ENCODE measurements at places on chromosomes 16 and 17. TPM values are rescaled to one million over a fixed set of nuclear protein-coding genes. Genes with fewer than 3 reads are reported as not detected.

- DNase-seq: peak; percentile 31
These were observed 39.2 kb downstream of the GNA13 start for GRCh38 chr17:65017207-65017774.

- DNase-seq: no peak
These were observed 2.1 kb upstream of the CD300E start for GRCh38 chr17:74625661-74626060.

DNA sequence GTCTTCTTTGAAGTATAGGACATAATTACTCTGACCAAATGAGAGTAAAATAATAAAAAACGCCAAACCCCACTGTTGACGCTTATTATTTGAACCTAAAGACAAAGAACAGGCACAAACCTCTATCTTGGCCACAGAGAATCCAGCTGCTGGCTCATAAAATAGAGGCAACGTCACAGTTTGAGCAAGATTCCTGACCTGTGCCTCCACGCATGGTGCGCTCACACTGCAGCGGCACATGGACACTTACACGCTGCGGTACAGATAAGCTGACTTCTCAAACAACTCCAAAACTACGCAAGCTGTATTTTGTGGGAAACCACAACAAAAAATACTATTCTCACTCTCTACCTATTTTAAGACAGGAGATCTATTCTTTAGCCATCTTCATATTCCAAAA is 38.8 kb upstream of the TRAP1 start:
- no peak for DNase-seq

- DNase-seq: no peak
These were observed 11.7 kb upstream of the TAOK1 start for GRCh38 chr17:29378500-29378899.

GRCh38 chr16:16021646-16021987 is 72.2 kb downstream of the ABCC1 start:
- DNase-seq: no peak

DNA sequence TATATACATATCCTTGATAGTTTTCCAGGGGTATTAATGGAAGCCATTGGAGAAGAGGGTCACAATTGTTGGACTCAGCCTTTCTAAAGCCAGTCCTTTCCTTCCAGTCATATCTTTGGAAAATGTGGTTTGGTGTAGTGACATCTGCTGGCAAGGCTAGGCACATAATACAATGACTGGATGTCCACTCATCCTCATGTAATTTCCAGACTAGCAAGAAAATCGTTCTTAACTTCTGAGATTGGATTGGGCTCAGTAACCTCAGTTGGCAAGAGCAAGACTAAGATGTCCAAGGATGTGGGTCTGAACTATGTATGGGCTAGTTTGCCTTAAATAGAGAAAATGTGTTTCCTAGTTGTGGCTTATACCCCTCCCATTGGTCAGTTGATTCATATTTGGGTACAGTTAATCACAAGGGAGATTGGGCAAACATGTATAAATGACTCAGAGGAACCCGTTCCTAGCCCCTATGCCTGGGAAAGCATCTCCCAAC is 8.7 kb upstream of the KAT7 start:
- peak; percentile 15 for DNase-seq

GRCh38 chr17:57622683-57623433 is 122.2 kb downstream of the CCDC182 start:
- no peak for DNase-seq

- no peak for DNase-seq
These were observed 2.8 kb upstream of the MEAK7 start for GRCh38 chr16:84507011-84507982.

DNA sequence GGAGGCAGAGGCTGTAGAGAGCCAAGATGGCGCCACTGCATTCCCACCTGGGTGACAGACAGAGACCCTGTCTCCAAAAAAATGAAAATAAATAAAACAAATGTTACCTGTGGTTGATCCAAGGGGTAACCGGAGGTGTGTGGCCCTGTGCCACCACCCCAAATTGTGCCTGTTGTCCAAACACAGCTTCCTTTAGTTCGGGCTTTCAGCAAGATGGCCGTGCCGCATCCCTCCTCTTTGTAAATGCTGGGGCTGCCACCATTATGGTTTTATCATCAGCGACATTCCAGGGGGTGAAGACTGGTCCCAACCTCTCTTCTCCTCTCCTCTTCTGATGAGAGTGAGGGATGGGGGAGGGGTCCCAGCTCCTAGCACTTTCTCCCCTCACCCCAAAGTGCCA is at the start of gene C16orf92:
Gene C16orf92, plus strand, starts transcription at position 312 of the 400 bp plus-strand sequence. CDS start 143 bp downstream, outside the sequence.
- DNase-seq: no peak

DNA sequence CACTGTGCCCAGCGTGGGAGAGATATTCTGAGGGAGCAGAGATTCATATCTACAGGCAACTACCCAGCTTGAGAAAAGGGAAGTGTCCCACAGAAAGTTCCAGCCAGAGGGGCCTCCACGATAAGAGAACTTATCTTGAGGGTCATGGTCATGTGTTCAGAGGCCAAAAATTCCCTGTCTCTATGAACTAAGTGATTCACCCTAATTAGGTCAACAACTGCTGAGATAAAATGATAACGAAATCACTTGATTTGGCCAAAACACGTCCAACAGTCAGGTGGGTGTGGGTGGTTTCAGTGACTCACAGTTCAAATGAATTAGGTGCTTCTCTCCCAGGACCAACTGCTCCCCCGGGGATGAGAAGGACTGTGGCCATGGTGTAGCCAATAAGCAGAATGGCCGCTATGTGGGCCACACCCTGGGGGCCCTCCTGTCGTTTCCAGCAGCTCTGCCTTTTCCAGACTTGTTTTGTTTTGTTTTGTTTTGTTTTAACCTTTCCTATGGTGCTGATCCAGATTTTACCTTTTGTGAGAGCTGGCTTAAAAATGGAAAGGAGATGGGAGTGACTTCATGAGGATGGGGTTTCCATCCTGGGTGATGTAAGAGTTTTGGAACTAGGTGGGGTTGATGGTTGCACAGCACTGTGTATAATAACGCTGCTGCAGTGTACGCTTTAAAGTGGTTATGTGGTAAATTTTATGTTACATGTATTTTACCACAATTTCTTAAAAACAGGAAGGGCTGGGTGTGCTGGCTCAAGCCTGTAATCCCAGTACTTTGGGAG is 8.7 kb downstream of the DNAI2 start:
- DNase-seq: no peak

- no peak for DNase-seq
These were observed 20.4 kb upstream of the SYT17 start for GRCh38 chr16:19147627-19148026.

DNA sequence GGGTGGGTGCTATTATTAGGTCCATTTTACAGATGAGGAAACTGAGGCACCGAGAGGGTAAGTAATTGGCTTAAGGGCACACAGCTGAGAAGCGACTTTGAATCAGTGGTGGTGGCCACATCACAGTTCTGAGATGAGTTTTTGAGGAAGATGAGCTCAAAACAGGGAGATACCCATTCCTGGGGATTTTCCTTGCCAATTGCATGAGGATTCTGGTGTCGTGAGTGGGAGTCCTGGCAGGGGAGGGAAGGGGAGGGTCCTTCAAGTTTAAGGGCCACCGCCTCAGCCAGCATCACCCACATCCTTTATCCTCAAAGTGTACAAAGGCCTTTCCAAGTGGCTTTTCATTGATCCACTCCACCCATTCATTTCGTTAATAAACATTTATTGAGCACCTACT is 45.3 kb downstream of the IL21R start:
- DNase-seq: no peak

DNA sequence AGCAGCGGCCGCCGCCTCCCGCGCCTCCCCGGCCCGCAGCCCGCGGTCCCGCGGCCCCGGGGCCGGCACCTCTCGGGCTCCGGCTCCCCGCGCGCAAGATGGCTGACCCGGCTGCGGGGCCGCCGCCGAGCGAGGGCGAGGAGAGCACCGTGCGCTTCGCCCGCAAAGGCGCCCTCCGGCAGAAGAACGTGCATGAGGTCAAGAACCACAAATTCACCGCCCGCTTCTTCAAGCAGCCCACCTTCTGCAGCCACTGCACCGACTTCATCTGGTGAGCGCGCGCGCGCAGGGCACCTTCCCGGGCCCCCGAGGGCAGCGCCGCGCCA is 258 bp downstream of the PRKCB start:
- no peak for DNase-seq

DNA sequence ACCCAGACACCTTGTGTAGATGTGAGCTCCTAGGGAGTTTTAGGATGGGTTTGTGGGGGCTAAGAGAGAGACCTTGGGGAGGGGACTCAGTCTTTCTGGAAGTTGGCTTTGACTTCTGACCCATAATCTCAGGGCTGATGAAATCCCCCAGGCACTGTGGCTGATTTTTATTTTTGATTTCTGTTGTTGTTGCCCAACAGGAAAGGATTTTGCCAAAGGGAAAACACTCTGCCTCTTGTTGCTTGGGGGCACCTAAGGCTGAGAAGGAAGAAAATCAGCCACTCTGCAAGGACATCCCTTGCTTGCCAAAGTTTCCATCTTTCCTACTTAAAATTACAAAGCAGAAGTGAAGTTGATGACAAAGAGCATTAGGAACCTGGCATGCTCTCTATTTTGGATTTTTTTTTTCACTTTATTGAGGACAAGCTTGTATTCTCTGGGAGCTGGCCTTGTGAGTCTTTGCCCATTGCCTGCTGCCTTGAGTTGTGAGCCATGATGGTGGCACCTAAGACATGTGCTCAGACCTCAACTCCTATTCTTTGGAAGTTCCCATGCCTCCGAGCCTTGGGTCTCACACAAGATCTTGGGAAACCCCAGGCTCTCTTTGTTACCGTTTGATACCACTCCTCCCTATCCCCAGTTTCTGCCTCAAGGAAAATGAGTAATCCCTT is 3.2 kb upstream of the C1QTNF1 start:
- no peak for DNase-seq

GRCh38 chr17:82232322-82232820 is 3.5 kb downstream of the SLC16A3 start:
- no peak for DNase-seq

GRCh38 chr16:47204736-47205504 is 61.2 kb upstream of the NETO2 start:
- DNase-seq: peak; percentile 3

DNA sequence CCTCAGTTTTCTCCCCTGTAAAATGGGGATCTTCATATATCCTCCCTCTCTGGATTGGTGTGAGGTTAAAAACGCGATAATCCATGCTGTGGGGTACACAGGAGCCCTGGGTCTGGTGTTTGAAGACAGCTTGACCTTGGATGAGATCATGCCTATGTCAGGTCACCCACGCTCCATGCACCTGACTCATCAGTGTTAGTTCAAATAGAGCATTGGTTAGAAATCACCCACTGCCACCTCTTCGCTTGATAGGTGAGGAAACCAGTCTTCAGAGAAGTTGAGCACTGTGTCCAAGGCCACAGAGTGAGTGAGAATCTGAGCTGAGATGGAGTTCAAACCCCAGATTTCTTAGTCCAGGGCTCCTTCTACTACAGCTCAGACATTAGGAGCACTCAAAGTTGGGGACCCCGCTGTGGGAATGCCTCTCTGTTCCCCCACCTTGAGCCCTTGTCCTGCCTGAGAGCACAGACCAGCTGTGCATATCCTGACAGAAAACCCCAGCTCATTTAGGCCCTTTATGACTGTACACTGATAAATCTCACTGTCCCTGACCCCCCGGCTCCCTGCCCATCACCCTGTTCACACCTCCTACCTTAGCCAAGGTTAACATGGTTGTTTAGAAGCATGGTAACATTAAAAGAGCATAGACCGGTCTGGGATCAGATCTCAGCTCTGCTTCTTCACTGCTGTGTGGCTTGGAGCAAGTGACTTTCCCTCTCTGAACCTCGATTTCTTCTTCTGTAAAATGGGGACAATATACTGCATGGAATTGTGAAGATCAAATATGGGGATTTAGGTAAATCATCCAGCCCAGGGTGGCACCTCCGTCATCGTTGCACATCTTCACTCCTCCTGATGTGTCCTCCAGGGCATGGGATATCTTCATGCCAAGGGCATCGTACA is 22.4 kb upstream of the LGALS9 start:
- no peak for DNase-seq

- no peak for DNase-seq
These were observed 78.3 kb downstream of the RMI2 start for GRCh38 chr16:11423315-11424117.

GRCh38 chr17:50588391-50589049 is 28.0 kb downstream of the CACNA1G start:
- DNase-seq: no peak

The RASL10B gene
- total RNA-seq: 4.8 TPM

The NPIPB6 gene
- total RNA-seq: 1.3 TPM

The SYT17 gene
- total RNA-seq: 7.2 TPM

The C17orf50 gene
- total RNA-seq: not detected

The CFAP52 gene
- total RNA-seq: not detected

The AXIN2 gene
- total RNA-seq: 21.8 TPM

The ZNF263 gene
- total RNA-seq: 40.8 TPM
